T-helper 2 cell treated with Interferon-gamma antibody and Interleukin-4, amounts not matched to agents 5 μg/mL and 100 μg/mL, for 36 hours (primary cell): ENCODE measurements at places on chromosomes 3 and 15.

DNA sequence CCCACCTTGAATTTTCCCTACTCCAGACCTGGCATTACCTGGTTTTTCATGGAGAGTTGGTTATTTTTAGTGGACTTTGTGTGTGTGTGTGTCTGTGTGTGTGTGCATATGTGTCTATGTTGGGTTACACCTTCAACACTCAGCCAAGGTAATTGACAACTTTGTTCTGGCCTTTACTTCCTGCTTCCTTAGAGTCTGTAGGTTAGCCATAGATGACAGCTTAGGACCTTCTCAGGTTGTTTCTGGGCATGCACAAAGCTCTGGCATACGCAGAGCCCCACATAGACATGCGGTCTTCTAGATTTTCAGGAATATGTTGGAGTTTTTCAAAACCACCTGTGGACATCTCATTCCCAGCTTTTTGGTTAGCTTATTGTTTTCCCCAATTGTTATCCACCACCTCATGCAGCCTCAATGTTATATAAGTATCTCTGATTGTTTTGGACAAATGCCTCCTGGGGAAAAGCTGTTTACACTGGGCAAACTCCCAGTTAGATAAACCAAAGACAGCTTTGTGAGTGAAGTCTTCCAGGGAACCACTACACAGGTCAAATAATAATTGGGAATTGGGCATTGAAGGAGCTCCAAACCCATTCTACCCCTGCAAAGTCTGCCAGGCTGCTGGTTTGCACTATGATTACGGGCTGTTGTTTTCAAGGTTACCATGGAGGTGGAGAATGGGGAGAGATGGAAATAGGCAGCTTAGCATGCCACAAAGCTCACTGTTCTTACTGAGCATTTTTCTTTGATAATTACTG is 201.2 kb downstream of the ADAMTSL3 start:
- no peak for DNase-seq

DNA sequence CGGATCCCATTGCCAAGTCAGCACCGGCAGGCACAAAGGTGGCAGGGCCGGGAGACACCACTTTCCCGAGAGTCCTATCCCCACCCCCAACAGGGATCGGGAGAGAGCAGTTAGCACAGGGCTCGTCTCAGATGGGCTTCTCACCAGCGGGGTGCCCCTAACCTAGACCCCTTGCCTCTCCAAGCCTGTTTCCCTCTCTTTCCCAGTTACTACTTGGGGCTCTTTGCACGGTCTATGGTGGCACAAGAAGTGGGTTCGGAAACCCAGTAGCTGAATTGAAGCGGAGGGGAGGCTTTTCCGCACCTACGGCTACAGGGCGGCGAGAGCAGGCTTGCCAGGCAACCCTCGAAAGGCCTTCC is 383 bp upstream of the EFCC1 start:
- DNase-seq = no peak

GRCh38 chr3:65914032-65914739 is 124.5 kb downstream of the MAGI1 start:
- no peak for DNase-seq

DNA sequence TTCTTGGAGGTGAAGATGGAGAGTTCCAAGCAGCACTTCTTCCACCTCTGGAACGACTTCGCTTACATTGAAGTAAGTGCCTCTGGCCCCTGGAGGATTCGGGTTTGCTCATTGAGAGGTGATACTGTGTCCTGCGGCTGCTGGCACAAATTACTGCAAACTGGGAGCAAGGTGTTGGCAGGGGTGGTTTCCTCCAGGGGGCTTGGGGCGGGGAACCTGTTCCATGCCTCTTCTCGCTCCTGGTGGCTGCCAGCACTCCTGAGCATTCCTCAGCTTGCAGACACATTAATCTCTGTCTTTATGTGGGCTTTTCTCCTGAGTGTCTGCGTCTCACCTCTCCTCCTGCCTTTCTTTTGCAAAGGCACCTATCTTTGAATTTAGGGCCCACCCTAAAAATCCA is 47.4 kb downstream of the MESD start:
- no peak for DNase-seq

GRCh38 chr15:60865507-60865906 is 363.6 kb downstream of the RORA start:
- DNase-seq = no peak

GRCh38 chr15:41932511-41933289 is 38.8 kb upstream of the SPTBN5 start:
- no peak for DNase-seq

DNA sequence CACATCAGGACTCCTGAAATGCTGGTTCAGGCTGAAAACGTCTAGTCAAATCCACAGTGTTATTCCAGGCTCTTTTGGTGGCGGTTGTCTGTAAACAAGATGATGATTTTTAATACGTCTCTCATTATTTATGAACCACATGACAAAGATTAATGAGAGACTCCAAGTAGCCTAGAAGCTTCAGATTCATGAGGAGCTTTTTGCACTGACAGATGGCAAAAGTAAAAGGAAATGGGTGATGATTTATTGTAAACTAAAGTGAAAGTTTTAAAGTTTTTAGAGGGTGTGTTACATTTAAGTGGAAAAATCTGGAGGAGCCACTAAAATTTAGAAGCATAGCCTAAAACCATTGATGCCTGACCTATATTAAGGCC is 77.0 kb downstream of the BBX start:
- no peak for DNase-seq

- no peak for DNase-seq
Observed at GRCh38 chr3:99700631-99701268, 62.4 kb downstream of the COL8A1 start.

DNA sequence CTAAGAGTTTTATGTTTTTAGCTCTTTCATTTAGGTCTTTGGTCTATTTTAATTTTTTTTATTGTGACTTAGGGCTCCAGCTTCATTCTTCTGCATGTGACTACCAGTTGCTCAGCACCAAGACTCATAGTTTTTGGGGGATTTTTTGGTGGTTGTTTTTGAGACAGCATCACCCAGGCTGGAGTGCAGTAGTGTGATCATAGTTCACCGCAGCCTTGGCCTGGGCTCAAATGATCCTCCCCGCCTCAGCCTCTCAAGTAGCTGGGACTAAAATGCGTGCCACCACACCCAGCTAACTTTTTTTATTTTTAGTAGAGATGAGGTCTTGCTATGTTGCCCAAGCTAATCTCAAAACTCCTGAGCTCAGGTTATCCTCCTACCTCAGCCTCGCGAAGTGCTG is 19.4 kb downstream of the CDV3 start:
- no peak for DNase-seq

- no peak for DNase-seq
Observed at GRCh38 chr3:23232854-23233253, 29.7 kb downstream of the UBE2E2 start.

GRCh38 chr3:117366574-117366973 is 657.0 kb downstream of the TUSC7 start:
- no peak for DNase-seq

GRCh38 chr3:52228266-52228665 is 2.8 kb upstream of the TLR9 start:
- no peak for DNase-seq

- DNase-seq = no peak
Observed at GRCh38 chr3:170470063-170471016, 51.7 kb downstream of the CLDN11 start.

DNA sequence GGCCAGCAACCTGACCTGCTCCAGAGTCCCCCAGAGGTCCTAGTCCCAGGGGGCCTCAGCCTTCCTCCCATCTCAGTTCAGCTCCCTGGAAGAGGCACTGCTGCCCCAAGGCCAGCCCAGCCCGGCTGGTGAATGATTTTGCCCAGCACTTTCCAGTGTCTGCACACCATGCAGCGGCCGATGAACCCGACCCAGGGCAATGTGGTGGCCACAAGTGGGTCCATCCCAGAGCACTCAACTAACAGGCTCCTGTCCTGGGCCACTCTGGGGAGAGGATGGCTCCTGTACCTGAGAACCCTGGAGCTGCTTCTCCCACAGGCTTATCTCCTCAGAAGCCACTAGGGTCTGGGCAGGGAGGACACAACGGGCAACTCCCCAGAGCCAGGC is 39.2 kb downstream of the PTPN23 start:
- DNase-seq = no peak

GRCh38 chr15:28914483-28915023 is 28.8 kb downstream of the APBA2 start:
- DNase-seq = no peak

GRCh38 chr15:69398491-69398891 is 15.7 kb upstream of the KIF23 start:
- DNase-seq = no peak

DNA sequence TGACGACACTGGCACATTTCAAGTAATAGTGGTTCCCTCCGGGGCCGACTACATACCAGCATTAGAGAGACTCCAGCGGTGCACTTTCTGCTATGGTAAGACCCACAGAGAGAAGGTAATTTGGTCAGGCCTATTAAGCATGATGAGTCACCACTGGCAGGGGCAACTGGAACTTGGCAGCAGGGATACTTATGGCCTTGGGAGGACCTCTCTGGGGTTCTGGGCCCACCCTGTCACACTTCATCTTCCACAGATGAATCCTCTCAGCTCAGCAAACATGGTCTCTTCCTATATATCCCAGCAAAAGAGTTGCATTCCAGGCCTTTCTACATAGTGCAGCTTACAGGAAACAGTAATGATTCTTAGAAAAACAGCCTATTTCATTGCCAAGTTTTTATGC is 88.0 kb downstream of the PIK3R4 start:
- no peak for DNase-seq

- DNase-seq = no peak
Observed at GRCh38 chr3:74039105-74039504, 414.4 kb upstream of the PDZRN3 start.

DNA sequence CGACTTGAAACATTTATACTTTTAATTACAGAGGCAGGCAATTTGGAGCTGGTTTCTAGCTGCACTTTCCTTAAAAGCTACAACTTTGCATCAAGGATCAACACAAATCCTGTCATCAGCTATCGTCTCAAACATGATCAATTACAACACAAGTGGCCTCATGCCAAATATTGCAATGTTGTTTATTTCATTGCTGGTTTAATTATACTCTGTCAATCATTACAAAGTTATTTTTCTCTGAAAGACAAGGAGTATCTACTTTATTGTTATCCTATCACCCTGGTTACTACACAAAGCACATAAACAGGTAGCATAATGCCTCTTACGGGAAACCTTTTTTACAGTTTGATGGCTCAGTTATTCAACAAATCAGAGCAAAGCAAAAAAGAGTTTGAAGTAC is 58.0 kb upstream of the FOXB1 start:
- no peak for DNase-seq

- DNase-seq = no peak
Observed at GRCh38 chr3:159994182-159994581, 5.5 kb downstream of the IL12A start.

GRCh38 chr3:72144773-72145505 is 360.0 kb upstream of the PROK2 start:
- peak; percentile 51 for DNase-seq
